ENCODE measurements at places on chromosomes 13 and 19.

GRCh38 chr13:37345869-37346268, 240.4 kb upstream of the CSNK1A1L start:
- DNase-seq, result no peak

DNA sequence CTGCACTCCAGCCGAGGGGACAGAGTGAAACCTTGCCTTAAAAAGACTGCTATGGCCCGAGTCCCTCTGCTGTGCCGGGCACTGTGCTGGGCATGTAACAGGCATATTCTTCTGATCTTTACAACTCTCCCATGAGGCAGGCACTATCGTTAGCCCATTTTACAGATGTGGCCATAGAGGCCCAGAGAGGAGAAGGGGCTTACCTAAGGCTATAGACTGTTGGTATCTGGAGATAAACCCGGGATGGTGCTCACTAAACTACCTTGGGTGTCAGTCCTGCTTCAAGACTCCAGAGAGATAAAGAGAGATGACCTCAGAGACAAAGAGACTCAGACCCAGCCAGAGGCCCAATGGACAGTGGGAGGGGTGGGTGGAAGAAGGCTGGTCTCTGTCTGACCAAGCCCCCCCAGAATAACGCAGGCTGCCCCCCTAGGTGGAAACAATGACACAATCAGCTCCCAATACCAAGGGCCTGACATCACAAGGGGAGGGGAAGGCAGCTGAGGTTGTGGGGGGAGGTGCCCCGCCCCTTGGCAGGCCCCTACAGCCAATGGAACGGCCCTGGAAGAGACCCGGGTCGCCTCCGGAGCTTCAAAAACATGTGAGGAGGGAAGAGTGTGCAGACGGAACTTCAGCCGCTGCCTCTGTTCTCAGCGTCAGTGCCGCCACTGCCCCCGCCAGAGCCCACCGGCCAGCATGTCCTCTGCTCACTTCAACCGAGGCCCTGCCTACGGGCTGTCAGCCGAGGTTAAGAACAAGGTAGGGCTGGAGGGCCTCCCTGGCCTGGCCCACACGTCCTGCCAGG, at the start of gene CNN1:
Gene CNN1, plus strand, starts transcription at position 620 of the 805 bp plus-strand sequence. Its CDS starts 77 bp downstream, at position 697.
- DNase-seq, result no peak

GRCh38 chr13:23480324-23480723, 46.8 kb upstream of the SACS start:
- DNase-seq, result no peak

- no peak for DNase-seq
Measured at GRCh38 chr13:25771641-25772478, 280.0 kb downstream of the SHISA2 start.

- DNase-seq, result no peak
Measured at GRCh38 chr19:38291855-38292254, 12.2 kb upstream of the C19orf33 start.

Measured in CD4-positive, alpha-beta T cell treated with Interleukin-10 for 1 hour (primary cell).